ENCODE measurements at places on chromosomes 7 and 10.
A peak's percentile ranks its signal among the peaks of the same experiment; 100 is the strongest.

DNA sequence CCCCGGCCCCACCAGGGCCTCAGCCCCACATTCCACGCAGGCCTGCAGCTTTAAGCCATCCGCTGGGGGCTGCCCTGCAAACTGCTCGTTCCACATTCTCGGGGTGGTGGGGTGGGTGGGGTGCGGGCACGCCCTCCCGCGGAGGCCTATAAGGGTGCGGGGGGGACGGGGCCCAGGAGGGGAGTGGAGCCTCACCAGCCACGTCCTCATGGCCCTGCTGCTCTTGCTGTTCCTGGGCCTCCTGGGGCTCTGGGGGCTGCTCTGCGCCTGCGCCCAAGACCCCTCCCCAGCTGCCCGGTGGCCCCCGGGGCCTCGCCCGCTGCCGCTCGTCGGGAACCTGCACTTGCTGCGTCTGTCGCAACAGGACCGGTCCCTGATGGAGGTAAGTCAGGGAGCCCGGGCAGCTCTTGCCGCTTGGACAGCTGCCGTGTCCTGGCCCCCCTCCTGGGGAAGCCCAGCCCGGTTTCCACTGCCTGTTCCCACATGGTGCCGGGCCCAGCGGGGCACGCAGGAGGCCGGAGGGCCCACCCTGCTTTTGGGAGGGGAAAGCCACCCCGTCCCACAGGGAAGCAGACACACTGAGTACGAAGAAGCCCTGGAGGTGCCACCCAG is at the start of gene CYP2W1:
Gene CYP2W1, plus strand, starts transcription at position 178 of the 612 bp plus-strand sequence. Its CDS starts 31 bp downstream, at position 209.
- DNase-seq = no peak

DNA sequence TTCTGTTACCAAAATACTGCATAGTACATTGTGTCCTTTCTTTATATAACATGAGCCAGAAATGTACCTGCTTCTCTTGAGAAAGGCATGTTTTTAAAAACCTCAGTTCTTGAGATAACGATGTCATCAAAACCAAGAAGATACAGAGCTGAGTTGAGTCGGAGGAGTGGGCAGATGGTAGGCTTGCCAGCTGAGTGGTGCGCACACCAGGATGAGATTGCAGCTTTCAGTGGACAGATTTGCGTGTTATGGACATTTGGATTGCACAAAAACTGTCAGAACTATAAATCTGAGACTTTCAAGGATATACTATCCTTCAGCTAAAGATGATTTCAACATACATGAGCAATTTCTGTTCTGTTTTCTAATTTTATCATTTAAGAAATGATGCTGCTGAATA is 25.0 kb downstream of the PRKAR2B start:
- peak; percentile 56 for DNase-seq

GRCh38 chr7:74325210-74325565 is 36.0 kb downstream of the CLIP2 start:
- no peak for DNase-seq

GRCh38 chr7:66039094-66039670 is 36.4 kb upstream of the ASL start:
- no peak for DNase-seq

GRCh38 chr10:112956631-112957350 is 6.7 kb downstream of the TCF7L2 start:
- no peak for DNase-seq

GRCh38 chr7:50648076-50648475 is 82.9 kb upstream of the DDC start:
- no peak for DNase-seq

Data from NAMALWA (cell line).